Substantia nigra (tissue), 51 donors: ENCODE measurements at places on chromosomes 1 and 21.

DNA sequence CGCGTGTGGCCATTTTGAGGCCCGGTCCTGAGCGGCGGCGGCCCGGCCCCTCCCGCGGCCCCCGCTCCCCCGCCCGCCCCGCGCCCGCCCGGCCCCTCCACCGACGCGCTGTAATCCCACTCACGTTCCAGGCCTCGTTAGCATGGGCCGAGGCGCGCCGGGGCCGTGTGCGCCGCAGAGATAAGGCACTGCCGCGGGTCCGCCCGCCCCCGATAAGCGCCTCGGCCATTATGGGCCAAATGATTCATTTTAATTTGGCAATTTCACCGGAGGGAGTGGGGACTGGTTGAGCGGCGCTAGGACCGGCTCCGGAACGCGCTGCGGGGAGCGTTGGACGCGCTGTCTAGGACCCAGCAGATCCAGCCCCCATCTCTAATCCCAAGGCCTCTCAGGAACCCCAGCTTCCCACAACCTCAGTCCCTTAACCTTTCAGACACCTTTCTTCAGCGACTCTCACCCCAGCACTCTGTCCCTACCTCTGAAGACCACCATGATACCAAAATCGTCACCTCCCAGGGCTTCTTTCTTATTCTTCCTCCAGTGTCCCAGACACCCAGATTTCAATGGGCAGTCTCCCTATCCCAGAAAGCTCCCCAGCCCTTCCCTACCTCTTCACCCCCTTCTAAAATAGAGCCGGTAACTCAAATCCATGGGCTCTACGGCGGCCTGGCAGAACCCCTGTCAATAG, at the start of gene TAL1:
Gene TAL1, minus strand, starts transcription at position 39 of the 688 bp plus-strand sequence. CDS start 6,337 bp downstream, outside the sequence.
- DNase-seq, result no peak

- DNase-seq, result no peak
These were observed 8.3 kb downstream of the RHOC start for GRCh38 chr1:112698366-112699310.

- no peak for DNase-seq
These were observed 86.1 kb downstream of the VPS26C start for GRCh38 chr21:37181059-37181458.

GRCh38 chr1:99745061-99745460, 21.4 kb downstream of the FRRS1 start:
- DNase-seq, result no peak

GRCh38 chr1:162145966-162146696, 76.6 kb downstream of the NOS1AP start:
- no peak for DNase-seq

GRCh38 chr1:171421413-171422020, 63.8 kb upstream of the PRRC2C start:
- no peak for DNase-seq

GRCh38 chr1:87812871-87813577, 484.3 kb downstream of the LMO4 start:
- DNase-seq, result no peak

DNA sequence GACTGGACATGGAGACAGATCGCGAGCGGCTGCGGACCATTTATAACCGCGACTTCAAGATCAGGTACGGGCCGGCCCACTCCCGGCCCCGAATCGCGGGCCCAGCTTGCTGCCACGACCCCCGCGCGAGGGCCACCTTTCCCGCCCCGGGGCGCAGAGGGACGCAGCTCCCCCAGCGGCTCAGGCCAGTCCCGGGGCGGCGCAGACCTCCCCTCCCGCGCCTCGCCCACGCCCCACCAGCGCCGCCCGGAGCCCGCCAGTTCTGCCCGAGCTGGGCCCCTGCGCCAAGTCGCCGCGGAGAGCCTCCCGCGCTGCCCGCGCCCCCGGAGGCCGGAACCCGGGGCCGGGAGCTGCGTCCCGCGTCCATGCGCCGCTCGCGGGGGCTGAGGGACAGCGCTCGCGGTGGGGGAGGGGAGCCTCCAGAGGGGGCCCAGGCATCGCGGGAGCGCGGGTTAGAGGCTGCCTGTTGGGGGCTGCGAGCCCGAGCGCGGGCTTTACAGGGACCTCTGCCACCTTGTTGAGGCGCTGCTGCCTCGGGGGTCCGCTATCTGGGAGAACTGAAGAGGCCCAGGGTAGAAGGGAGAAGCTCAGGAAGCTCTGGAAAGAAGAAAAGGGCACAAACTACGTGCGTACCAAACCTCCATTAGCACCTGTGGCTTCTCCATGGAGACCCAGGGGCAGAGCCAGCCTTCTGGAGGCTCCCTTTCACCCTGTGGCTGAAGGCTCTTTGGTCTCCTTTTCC, 698 bp downstream of the MOV10 start:
- no peak for DNase-seq
